ENCODE measurements at places on chromosomes 6 and 20.
A peak's percentile ranks its signal among the peaks of the same experiment; 100 is the strongest.

DNA sequence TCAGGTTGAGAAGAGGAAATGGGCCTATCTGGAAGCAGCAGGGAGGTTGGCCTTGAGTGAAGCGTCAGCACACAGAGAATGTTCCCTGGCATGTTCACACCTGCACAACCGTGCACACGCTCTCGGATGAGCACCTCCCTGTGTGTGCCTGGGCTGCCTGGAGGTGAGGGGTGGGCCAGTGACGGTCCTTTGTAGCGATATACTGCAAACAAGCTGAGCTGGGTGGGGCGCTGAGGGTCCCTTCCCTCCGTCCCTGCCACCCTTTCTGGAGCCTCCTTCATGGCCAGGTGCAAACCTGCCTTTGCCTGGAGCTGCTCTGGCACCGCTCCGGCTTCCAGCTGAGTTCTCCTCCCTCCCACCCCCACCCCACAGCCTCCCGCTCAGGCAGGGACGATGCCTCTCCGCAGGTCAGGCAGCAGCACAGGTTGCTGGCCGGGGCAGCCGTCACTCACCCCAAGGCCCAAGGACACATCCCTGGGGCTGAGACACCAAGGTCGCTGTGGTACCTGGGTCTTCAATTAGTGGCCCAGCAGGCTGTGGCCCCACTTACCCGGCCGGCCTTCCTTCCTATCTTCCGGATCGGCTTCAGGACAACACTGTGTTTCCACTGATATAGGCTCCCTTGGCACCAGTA is 111.6 kb downstream of the ERMARD start:
- no peak for DNase-seq

DNA sequence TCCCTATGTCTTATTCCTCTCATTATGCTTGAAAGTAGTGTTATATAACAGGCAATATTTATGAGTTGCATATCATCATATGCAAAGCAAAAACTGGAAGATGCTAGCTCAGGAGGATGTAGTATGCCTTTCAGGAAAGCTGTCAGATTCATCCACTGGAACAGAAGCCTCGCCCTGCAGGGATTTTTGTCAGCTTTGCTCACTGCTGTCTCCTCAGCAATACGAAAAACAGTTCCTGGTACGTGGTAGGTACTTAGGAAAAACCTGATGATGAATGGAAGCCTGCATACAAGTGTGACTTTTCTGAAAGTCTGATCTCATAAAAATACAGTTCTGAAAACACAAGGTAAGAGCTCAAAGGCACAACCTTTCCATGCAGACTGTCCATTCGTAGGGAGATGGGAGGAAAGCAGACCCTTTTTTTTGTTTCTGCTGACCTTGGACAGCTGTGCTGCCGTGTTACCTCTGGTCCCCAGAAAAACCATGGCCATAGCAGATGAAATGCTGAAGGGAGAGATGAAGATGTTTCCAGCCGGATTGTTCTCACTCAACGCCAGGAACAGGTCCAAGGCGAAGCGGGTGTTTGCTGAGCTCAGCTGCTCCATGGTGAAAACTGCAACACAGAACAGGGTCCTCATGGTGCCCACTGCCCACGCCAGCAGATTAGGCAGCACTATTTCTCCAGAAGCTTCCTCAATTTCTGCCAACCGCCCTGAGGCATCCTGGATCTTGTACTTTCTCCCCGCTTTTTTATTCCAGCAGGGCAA is 1.5 kb downstream of the SERPINB1 start:
- no peak for DNase-seq

DNA sequence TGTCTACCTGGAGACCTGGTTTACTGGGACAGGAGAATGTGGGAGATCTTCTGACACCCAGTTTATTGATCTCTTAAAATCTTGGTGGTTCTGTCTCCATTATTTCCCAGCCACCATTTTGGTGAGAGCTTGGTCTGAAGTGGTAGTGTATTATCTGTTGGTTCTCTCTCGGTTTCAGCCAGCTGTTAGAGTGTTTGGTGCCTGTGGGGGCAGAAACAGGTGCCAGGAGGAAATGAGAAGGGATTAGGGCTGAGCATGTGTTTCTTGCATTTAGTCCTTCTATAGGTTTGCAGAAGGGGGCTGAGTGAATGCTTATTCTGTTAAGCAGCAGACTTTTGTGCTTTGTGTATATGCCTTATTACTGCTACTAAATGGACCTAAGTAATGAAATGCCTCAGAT is 9.6 kb downstream of the JARID2 start:
- DNase-seq: no peak

DNA sequence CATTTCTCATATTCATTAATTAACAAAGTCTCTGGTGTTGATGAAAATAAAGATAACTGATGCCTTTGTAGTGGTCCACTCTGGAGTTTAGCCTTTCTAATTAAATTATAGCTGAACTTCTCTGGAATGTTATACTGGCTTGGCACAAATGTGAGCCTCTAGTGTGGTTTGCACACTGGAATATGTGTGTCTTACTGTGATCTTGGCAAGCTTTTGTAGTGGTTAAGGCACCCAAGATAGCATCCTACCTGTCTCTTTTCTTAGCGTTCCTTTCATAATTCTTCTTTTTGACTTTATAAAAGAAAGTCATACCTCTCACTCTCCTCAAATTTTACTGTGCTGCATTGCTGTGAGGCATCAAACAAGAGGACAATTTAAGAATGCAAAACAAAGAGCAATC is 107.4 kb downstream of the UTRN start:
- DNase-seq: no peak

DNA sequence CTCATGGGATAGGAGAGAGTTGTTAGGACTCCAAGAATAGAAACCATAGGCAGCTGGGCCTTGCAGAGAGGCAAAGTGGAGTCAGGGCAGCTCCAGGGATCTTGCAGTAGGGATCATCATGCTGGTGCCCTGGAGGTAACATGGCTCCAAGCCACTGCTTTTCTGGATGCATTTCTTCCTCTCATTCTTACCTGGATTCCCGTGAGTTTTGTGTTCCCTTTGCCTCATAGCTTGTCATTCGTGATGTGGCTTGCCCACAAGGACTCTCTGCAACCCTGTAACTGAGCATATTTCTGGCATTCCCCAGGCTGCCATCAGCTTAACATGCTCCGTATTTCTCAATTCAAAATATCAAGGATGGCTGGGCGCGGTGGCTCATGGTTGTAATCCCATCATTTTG is 5.3 kb downstream of the NHLRC1 start:
- DNase-seq: no peak

- peak; percentile 26 for DNase-seq
Measured at GRCh38 chr6:71420095-71420692, 131.6 kb downstream of the OGFRL1 start.

DNA sequence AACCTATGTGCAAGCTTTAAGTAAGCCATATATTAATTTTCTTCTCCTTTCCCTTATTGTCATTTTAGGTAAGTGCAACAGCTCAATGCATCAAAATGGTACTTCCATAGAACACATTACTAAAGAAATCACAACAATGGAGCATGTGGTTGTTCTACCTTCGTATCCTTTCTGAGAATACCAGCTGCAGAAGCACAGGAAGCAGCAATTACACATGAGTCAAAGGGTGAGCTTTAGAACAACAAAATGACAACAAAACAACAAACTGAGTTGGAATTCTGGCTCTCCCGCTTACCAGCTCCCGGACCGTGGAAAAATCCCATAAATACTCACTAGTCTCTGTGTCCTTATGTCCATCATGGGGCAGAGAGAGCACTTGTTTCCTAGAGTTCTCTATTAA is 108.9 kb downstream of the BCAS1 start:
- DNase-seq: no peak

GRCh38 chr20:19565736-19566135 is 192.3 kb upstream of the RIN2 start:
- no peak for DNase-seq

GRCh38 chr6:46476301-46476700 is 14.9 kb downstream of the RCAN2 start:
- no peak for DNase-seq

DNA sequence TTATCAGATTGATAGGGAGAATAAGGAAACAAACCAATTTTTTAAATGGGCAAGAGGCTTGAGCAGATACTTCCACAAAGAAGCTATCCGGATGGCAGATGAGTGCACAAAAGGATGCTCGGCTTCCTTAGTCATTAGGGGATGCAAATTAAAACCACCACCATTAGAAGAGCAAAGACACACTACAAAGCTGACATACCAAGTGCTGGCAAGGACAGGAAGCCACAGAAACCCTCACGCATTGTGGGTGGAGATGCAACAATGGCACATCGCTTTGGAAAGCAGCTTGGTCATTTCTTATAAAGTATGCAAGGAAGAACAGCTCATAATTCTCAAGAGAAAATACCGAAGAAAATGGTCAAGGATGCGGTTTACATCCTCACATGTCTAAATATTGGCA is 19.8 kb downstream of the BFSP1 start:
- no peak for DNase-seq

DNA sequence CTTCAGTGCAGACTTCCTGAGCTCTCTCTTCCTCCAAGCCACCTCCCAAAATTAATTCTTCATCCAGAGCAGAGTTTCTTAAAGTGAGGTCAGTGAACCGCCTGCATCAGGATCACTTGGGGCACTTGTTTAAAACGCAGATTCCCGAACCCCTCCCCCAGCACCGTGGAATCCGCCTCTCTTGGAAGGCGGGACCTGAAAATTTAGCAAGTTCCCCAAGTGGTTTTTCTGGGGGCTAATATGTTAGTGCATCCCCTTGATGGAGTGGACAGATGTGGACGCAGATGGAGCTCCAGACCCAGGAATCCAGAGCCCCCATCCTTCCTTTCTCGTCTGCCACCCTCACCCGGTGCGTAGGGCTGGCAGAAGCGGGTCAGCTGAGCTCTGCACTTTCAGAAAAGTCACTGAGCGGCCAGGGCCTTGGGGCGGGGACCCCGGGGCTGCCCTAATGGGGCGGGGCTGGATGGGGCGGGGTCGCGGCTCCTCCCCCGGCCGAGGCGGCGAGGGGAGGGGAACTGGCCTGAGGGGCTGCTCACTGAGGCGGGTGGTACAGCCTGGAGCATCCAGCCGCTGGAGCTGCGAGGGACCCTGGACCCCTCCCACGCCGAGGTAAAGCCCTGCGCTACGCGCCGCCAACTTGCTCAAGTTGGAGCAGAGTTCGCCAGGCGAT is at the start of the genes DEFB124 and REM1:
Gene DEFB124, minus strand, starts transcription at position 370 of the 670 bp plus-strand sequence. CDS start 2,114 bp downstream, outside the sequence.
Gene REM1, plus strand, starts transcription at position 531 of the 670 bp plus-strand sequence. CDS start 1,158 bp downstream, outside the sequence.
- no peak for DNase-seq

DNA sequence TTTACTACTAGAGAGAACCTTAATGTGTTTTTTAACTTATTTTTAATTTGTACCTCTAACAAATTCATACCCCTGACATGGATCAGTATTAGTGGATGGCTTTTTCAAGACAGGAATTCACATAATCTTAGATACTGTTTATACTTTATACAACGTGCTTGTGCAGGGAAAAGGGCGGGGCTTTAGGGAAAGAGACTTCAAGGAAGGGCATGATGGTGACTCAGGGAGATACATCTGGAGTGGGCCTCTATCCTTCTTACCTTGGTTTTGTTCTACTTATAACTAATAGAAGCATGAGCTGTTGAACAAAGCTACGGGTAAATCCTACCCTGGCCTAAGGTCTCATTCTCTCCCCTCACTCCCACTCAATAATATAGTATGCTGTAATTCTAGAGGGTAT is 160.8 kb downstream of the C6orf58 start:
- no peak for DNase-seq

Data from GM04504 (cell line).